NCI-H1436 treated with DMSO at 0.1 percent for 48 hours (cell line): ENCODE measurements at places on chromosomes 11 and 22.

GRCh38 chr11:10494636-10495463 lies 39.8 kb downstream of the AMPD3 start:
- no peak for DNase-seq

DNA sequence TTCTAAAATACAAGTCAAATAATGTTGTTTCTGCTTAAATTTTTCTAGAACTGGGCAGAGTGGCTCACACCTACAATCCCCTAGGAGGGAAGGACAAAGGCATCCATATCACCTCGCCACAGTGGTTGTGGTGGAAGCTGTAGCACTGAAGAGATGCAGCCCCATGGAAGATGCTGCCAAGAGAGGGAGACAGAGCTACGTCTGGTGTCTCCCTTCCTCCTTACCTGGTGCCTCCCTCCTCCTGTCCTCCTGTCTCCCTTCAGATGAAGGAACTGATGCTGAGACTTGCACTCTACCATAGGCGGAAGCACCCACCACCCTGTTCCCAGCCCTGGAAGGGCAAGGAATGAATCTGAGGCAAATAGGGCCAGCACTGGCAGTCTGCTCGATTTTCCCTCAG lies 22.3 kb downstream of the MMP27 start:
- no peak for DNase-seq

DNA sequence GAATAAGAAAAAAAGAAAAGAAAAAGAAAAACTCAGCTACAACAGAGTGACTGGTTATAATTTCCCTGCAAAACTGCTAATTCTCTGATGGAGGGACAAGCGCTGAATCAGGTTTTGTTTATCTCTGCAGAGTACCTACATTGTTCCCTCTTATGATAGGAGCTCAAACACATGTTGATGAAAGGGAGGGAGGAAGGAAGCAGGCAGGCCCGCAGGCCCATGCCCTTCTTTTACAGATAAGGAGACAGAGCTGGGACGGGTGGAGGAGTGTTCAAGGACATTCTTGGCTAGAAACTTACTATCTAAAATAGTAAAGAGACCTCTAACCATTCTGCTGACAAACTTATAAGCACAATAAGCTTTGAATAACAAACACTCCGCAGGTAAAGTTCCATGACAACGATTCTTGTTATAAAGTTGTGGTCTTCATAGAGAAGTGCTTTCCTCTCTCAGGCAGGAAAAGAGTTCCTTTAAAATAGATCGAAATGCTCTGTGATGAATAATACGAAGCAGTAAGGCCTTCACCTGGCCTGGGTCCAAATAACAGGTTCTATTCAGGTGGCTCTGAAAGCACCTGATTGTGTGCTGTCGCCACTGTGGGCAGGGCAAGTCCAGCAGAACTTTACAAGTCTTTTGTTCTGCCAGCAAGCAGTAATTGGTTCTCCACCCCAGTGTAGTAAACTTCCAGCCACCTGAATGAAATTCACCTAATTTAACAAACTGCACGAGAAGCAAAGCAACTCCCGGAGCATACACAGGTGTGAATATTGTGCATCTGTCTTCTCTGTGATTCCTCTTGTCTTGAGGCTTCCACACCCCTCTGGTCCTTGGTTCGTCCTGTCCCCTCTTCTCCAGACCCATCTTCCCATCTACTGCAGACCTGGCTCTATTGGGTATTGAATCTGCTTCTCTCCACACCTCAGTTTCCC lies 15.3 kb upstream of the MICAL2 start:
- no peak for DNase-seq

- no peak for DNase-seq
Observed at GRCh38 chr11:79095424-79095823, 345.4 kb downstream of the TENM4 start.

DNA sequence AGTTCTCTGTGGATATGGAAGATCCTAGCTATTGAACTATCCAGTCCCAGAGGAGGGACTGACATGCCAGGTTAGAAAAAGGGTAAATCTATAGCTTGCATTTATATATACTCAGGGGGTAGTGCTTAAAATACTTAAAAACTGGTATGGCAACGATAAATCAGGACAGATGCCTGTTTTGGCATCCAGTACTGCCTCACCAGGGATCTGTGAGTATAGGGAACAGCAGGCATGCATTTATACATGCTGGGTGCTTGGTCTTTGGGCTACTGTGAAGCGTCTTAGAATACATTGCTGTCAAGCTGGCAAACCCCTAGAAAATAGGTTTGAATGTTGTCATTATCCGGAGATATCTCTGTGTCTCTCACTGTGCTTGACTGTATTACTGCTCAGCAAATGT lies 94.2 kb upstream of the DRD2 start:
- no peak for DNase-seq

DNA sequence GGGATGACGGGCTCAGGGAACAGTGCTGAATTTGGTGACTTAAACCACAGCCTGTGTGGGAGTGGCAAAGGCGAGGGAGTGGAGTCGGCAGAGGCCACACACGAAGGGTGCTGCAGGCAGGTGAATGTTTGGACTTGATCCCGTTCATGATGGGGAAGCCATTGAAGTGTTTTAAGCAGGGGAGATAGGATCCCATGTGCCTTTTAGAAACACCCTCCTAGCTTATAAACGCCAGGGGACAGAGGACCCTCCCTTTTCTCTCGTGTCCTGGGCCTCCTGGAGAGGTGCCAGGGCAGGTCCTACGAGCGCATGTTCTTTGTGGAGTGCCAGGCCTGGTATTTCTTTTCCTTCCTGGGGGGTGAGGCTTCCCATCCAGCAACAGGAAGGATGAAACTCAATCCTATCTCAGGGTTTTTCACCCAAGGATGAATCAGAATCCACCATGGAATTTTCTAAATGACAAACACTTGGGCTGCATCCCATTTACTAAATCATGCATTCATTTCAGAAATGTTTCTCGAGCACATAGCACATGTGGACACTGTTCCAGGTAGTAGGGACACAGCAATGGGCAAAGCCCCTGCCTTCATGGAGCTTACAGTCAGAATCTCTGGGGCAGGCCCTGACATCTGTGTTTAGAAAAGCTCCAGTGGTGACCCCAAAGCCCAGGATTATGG lies 59.6 kb downstream of the CHRDL2 start:
- DNase-seq, result no peak

- no peak for DNase-seq
Observed at GRCh38 chr22:49113758-49114157, 713.9 kb downstream of the BRD1 start.

- no peak for DNase-seq
Observed at GRCh38 chr22:28742562-28742962, 723 bp downstream of the HSCB start.

DNA sequence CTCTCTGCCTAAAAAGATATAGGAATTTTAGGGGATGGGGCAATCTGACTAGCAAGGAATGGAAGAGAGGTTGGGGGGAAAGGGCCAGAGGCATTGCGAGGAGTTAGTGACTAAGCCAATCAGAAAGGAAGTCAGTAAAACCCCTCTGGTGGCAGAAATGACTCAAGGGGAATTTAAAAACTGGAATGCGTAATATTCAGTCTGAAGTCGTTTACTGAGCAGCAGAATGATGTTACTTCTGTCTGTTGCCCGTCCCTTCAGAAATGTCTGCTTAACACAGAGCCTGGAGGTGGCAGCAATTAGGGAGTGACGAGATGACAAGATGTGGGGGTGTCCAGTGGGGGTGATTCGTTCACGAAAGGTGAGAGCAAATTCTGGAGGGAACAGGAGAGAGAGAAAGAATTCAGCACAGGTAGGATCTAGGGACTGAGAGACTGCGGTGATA lies 107.7 kb upstream of the CLMP start:
- no peak for DNase-seq

GRCh38 chr22:36470162-36470993 lies 11.1 kb downstream of the TXN2 start:
- DNase-seq, result no peak

DNA sequence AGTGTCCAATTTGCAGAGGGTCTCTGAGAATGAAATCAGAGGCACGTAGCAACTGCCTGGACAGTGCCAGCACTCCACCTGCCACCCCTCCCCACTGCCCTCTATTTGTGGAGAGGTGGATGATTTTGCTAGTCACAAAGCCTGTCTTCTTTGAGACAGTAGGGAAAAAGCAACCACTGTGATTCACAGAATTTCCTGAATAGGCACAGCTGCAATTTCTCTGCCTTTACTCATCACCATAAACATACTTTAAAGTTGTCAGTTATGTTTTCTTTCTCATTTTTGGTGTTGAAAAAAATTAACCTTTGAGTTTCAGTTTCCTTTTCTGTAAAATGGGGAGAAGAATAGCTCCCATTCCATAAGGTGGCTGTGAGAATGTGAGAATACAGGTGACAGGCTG lies 134.3 kb downstream of the TEAD1 start:
- no peak for DNase-seq

DNA sequence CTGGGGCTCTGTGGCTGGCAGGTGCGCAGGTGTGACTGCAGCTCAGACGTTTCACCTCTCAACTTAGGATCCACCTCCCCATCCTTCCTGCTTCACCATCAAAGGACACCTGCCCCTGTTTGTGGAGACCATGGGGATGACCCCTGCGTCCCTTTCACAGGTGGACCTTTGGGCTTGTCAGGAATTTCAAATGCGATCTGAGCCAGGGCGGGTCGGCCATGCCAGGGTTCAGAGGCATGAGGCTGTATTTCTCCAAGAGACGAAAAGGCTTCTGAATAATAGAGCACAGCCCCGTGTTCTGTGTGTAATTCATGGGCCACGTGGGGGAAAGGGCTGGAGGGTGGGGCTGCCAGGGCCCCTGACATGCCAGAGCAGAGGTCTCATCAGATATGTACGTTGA lies 668.0 kb downstream of the BRD1 start:
- no peak for DNase-seq

DNA sequence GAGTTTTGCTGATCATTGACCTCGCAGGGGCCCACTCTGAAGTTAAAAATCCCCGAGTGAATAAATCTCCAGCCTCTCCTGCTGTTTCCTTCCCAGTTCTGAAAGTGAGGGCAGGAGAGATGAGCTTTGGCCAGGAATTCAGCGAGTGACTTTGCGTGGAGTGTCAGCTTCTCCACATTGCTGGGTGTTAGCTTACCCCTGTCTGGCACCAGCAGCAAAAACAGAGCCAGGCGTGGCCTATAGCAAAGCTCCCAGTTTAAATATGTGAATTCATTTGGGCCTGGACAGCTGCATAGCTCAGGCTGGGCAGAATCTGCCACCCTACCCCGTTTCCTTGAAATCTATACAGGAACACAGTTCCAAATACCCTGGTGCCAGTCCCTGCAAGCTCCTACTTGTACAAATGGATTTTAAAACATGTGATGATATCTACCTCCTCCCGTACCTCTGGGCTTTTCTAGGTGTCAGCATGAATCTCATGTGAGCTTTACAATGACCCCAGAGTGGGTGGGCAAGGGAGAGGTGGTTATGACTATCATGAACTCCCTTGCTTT lies 25.6 kb downstream of the TIMP3 start:
- no peak for DNase-seq

- DNase-seq, result no peak
Observed at GRCh38 chr11:109121173-109121932, 300.6 kb upstream of the C11orf87 start.

DNA sequence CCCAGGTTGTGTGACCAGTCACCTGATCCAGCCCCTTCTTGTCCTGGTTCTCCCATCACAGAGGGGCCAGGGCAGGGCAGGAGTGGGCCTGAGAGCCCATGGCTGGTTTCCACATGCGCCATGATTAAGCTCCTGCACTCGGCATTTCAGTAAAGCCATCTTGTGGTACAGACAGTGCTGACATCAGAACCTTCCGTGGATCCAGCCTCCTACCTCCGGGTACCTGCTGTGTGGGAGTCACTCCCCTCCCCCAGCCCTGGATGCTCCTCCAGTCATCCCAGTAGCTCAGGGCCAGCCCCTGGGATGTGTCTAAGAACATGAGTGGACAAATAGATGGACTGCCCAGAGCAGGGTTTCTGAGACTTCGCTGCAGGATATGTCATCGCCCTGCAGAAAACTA lies 22.1 kb upstream of the MGAT3 start:
- no peak for DNase-seq

- DNase-seq, result no peak
Observed at GRCh38 chr11:59776210-59777066, 21.3 kb downstream of the STX3 start.

DNA sequence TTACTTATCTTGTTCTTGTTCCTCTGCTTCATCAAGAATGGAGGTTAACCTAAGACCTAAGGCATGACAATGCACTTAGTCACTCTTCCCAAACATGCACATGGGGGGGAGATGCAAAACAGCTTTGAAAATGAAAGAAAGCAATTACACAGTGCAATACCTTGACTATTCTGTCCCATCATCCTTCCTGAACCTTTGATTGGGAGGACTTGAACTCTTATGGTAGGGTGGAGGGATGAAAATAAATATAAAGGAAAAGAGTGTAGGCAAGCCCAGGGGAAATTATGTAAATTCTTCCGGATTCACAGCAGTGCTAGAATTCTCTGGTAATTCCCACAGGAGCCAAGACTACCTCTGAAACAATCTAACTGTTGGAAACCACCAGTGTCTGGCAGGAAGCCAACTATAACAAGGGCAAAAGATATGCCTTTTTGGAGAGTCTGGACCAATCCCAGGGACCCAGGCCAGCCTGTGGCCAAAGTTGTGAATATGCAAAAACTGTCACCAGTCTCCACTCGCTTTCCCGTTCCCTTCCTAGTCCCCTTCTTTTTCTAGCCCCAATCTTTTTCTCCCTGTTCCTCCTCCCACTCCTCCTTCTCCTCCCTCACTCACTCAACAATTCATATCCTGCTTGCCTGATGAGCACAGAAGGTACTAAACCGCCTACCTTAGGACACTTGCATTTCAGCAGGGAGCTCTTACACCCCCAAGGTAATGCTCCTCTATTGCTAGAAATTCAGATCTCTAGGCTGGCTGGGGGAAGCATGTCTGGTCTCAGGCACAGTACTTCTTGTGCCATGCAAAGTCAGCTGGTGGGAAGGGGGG lies 2.5 kb upstream of the RCN1 start:
- no peak for DNase-seq

GRCh38 chr11:10540546-10540914 lies 457 bp downstream of the RNF141 start:
- no peak for DNase-seq

DNA sequence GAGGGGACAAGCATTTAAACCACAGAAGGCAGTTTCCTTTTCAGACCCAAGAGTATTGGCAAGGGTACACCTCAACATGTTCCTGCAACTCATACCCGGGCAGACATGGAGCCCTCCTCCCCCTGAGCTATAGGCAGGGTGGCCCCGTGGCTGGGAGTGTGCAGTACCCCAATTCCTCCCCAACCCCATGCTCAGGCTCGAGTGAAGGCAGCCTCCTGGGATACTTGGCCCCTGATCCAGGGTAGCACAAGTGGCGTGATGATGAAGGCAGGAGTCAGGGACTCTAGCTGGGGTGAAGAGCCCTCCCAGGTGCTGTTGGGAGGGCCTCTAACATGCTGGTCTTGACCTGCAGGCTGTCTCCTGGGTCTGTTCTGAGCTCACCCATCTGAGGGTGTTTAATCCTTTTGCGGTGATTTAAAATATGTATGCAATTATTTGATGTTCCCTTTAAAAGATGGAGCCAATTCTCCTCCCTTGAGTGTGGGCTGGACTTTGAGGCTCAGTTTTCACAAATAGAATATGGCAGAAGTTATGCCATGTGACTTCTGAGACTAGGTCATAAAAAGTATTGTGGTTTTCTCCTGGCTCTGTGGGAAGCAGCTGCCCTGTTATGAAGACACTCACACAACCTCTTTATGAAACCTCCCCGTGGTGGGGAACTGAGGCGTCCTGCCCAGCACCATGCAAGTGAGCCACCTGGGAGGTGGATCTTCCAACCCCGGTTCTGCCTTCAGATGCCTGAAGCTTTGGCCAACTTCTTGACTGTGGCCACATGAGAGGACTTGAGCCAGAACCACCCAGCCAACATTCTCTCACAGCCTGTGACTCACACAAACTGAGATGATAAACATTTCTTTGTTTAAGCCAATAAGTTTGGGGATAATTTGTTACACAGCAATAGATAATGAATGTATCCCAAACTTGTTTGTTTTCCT lies 54.7 kb upstream of the NECTIN1 start:
- DNase-seq, result no peak

- DNase-seq, result no peak
Observed at GRCh38 chr11:60121264-60121663, 32.8 kb downstream of the MS4A2 start.
